ENCODE measurements at places on chromosomes 6 and 20.

DNA sequence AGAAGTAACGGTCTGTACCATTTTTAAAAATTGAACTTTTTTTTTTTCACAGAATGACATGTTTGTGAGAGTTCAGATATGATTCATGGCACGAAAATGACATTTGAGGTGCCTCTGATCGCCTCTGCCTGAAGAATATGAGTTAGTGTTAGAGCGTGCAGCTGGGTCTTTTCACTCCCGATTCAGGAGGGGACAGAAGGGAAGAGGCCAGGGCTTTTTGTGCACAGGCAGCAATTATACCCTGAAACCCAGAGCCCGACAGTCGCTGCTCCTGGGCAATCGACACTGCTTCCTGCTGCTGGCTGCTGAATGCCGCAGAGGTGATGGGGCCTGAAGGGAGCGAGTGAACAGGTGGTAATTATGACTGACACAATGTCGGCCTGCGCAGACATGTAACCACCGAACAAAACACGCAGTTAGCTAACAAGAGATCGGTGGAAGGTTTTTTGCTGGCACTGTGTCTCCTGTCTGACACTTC is 652.0 kb upstream of the NOX3 start:
- DNase-seq: no peak

GRCh38 chr20:17854307-17854903 is 114.2 kb downstream of the SNX5 start:
- DNase-seq: peak; percentile 36

GRCh38 chr6:38307740-38308139 is 332.0 kb downstream of the BTBD9 start:
- no peak for DNase-seq

DNA sequence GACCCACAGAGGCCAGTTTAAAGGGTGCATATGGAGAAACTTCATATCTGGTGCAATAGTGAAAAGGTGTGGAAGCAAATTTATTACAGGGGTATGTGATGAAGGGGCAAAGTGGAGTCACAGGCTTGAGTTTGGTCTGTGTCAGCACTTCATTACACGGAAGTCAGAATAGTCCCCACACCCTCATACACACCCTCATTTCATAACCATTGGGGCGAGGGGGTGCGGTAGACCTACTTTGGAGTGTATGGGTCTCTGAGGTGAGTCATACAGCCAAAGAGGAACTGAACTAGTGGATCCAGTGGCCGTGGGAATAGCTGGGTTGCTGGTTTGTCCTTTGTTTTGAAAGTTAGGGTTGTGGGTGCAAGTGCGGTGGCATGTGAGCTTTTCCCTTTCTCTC is 3.3 kb downstream of the TM9SF4 start:
- DNase-seq: no peak

All from A172 (cell line).